Spleen (tissue), 13 donors: ENCODE measurements at places on chromosomes 16 and 17. TPM values are rescaled to one million over a fixed set of nuclear protein-coding genes. Genes with fewer than 3 reads are reported as not detected.

Gene SPATA22
- total RNA-seq: not detected

Gene ABCC3
- 28.4 TPM for total RNA-seq

Gene PIGS
- total RNA-seq: 77.6 TPM

Gene KRT31
- not detected for total RNA-seq

DNA sequence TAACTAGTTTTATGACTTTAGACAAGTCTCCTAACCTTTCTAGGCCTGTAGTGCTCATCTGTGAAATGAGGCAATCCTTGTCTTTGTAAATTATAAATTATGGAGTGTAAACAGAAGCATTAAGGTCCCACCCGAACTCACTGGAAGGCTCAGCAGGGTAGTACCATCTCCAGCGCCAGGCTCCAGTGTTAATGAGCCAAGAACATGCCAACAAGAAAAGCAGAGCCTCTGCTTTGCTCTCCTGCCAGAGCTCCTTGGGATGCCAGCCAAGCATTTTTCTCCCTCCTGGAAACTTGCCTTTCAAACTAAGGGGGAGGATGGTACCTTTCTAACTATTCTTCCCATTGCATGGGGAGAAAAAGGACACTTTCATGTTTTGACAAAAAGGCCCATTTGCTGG lies 14.9 kb downstream of the LIMD2 start:
- no peak for DNase-seq

DNA sequence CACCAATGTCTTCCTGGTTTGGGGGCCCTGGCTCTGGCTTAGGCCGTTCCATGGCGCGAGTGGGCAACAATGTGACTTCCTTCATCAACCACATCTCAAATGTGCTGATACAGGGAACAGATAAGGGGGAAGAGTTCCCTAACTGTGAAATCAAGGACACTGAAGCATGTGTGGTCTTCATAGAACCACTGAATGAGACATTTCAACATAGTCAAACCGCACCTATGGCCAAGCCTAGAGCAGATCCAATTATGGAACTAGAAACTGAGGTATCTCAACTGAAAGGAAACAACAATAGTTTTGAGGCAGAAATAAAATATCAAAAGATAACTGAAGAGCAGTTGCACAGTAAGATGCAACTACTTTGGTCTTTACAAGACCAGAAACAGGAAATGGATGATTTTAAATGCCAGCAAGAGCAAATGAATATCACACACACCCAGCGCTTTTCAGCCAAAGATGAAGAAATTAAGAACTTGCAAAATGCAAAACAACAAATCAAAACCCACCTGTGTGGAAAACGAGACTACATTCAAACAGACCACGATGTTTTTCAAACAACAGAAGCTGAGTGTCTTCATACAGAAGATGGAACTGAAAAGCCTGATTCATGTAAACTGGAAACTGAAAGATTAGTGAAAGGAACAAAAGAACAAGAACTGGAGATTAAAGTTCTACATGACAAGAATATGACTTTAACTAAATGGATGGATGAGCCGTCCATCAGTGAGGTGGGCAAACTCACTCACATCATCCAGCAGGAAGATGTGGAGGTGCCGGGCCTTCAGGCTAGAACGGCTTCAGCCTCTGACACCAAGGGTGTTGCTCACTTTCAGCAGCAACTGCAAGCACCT lies 18.1 kb upstream of the LCMT1 start:
- DNase-seq: no peak

DNA sequence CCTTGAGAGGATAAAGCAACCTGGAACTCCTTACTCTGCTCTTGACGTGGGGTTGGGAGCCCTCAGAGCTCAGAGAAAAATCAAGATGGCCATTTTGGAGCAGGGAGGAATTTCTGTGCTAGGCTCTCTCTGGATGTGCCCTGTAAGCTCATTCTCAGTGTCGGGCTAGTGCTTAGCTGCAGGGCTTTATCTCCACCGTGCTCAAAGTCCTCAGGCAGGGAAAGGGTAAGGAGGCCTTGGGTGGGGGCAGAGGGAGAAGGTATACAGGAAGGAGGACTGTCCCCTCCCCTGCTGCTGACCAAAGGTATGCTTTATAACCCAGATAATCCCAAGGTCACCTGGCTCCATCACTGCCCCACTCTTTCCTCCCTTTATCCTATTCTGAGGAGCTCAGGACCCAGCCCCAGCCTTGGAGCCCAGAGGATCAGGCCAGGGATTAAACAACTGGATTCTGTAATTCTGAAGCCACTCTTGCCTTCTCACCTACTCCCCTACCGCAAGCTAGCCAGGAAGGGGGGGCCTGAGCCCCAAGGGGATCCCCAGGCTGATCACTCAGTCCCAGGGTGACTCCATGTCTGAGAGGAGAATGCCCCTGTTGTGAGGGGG lies 1.1 kb downstream of the DHRS11 start:
- peak; percentile 52 for DNase-seq
